GM04503 (cell line): ENCODE measurements at places on chromosomes 16 and 17.
A peak's percentile ranks its signal among the peaks of the same experiment; 100 is the strongest.

DNA sequence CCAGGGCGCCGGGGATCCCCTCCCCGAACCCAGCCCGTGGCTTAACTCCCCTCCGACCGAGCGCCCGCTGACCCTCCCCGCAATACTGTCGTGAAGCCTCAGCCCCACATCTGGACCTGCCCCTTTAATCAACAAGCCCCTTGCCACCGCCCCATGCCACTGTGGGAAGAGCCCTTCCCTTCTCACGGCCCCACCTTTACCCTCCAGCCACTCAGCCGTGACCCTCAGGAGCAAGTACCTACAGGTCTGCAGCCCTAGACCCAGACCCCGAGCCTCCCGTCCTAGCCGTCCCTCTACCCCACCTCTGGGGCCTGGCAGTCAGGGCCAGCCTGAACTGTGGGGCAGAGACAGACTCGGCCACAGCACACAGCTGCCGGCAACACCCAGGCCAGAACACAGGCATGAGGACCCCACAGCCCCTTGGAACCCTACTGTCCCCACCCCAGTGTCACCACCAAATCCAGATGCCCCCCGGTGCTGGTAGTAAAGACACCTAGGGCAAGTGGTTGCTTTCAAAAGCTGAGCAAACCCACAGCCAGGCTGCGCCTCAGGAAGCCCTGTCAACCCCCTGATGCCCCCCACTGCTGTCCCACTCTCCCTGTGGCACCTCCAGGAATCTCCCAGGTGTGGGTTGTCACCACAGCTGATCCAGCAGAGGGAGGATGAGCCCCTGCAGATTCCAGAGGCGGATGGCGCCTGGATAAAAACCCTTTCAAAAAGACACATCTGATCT is 1.4 kb downstream of the NXPH3 start:
- no peak for DNase-seq

DNA sequence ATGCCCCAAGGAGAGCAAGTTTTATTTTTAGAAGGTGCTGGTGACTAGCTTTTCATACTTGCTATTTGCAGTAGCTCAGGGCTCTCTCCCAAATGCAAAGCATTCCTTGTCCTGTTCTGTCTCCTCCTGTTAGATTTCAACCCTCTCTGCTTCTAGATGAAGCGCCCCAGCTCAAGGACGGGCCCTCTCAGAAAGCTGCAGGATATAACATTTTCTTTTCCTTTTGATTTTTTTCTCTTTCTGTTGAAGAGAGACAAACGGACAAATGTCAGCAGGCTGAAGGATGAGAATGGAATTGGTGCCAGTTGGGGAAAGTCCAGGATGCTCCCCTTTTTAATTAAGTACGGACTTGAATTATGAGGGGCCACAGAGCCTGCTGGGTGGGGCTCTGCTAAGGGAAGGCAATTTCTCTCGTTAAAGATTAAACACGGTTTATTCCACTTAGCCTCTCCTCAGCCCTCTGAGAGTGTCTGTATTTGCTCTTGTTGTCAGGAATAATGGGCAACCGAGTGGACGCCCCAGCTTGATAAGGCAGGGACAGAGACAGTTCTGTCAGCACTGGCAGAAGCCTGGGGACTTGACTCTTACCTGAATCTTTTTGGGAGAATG is 6.2 kb upstream of the ETV4 start:
- no peak for DNase-seq

- peak; percentile 73 for DNase-seq
These were observed 1.2 kb downstream of the MMP2 start for GRCh38 chr16:55480228-55480655.

GRCh38 chr17:66330646-66331037 is 28.2 kb downstream of the PRKCA start:
- DNase-seq: no peak

GRCh38 chr16:7257016-7257415 is 75.6 kb upstream of the RBFOX1 start:
- no peak for DNase-seq

GRCh38 chr17:27776882-27777624 is 23.3 kb downstream of the NOS2 start:
- DNase-seq: no peak

GRCh38 chr17:42111265-42111636 is 1.3 kb downstream of the DHX58 start:
- DNase-seq: no peak

- DNase-seq: no peak
These were observed 6.2 kb downstream of the TAF1C start for GRCh38 chr16:84180519-84181140.

GRCh38 chr16:15650019-15650697 is at the start of gene NDE1:
TSS of gene NDE1 (plus strand) at chr16:15650245. CDS start at chr16:15664779, 14,534 bp downstream.
- DNase-seq: peak; percentile 49

DNA sequence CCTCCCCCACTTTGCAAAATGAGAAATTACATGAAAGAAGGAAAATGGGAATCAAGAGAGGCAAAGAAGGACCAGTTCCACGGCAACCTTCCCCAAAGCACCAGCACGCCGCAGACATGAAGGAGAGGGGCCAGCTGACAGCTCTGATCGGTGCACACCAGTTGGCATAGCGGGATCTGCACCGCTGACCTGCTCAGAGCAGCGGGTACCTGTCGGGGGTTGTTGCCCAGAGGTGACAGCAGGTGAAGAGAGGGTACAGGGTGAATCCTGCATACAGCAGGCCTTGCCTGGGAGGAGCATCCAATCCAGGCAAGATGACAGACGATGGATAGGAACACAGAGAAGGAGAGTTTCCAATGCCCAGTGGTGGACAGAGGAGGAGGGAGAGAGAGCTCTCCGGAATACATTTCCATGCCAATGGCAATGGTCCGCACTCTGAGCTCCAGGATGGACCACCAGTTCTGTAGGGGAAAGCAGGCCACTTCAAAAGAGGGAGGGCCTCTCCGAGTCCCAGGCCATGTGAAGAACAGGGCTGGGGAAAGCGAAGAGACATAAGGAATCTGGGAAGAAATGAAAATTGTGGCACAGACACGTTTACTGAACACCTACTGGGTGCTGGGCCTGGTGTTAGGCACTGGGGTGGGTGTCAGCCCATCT is 24.0 kb downstream of the CEP295NL start:
- DNase-seq: no peak

GRCh38 chr17:74270333-74270732 is 3.7 kb upstream of the DNAI2 start:
- no peak for DNase-seq

DNA sequence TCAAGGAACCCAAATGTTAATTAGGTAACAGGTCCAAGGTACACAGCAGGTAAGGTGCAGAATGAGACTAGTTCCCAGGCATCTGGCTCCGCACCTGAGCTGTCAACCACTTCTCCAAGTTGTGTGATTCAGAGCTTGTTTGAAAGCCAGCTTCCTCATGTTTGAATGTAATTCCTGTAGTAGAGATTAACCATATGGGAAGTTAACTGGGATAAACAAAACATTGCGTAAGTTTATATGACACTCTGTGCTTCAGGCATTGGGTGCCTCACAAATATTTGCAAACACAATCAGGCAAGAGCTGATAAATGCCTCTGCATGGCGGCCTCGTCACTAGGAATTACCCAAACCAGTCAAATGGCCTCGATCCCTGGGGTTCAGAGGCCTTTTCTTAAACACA is 27.9 kb upstream of the CPHXL start:
- no peak for DNase-seq

DNA sequence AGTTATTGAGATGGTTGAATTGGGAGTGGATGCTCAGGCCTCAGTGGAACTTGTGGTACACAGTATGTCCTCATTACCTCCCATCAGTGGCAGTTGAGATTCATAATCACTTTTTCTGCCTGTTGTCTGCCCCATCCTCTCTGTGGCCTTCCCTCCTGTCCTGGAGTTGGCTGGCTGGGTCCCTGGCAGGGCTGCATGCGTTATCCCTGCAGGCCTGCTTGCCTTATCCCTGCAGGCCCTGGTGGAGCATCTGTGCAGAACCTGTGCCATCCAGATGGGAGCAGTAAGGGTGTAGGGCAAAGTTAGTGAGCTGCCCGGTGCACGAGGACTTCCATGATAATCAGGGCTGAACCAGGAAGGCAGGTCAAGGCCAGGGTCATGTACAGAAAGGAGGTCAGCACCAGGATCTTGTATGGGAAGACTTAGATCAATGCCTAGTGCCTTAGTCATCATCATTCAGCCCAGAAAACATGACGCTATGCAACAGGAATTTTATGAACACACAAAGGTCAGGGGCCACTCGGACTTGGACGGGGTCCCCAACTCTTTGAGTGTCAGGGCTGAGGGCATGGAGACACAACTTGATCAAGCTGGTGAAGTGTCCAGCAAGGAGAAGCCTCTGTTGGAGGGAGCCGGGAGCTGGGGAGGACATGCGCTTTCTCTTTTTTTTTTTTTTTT is 47.2 kb downstream of the ABCC1 start:
- peak; percentile 84 for DNase-seq

GRCh38 chr17:29138184-29138955 is 41.8 kb downstream of the MYO18A start:
- no peak for DNase-seq

- no peak for DNase-seq
These were observed 177.6 kb downstream of the IRF8 start for GRCh38 chr16:86076606-86077005.

DNA sequence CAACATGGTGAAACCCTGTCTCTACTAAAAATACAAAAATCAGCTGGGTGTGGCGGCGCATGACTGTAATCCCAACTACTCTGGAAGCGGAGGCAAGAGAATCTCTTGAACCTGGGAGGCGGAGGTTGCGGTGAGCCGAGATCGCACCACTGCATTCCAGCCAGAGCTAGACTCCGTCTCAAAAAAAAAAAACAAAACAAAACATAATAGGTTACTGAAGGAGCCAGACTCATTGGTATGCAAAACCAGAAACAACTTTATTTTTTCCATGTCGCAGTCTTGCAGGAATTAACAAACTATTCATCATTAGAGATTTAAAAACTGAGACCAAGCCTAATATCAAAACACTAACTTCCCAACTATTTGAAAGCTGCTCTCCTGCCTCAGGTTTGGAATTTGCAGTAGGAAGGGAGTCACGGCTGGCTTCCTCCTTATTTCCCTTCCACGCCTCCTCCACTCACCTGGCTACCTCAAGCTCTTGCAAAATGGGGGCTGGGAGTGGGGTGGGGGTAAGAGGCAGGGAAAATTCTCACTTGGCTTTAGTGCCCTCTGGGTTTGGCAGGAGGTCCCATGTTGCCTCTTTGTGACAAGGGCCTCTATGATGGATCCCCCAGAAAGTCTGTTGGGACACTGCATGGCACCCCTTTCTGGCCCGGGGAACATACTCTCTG is 34.1 kb upstream of the MYH10 start:
- no peak for DNase-seq

DNA sequence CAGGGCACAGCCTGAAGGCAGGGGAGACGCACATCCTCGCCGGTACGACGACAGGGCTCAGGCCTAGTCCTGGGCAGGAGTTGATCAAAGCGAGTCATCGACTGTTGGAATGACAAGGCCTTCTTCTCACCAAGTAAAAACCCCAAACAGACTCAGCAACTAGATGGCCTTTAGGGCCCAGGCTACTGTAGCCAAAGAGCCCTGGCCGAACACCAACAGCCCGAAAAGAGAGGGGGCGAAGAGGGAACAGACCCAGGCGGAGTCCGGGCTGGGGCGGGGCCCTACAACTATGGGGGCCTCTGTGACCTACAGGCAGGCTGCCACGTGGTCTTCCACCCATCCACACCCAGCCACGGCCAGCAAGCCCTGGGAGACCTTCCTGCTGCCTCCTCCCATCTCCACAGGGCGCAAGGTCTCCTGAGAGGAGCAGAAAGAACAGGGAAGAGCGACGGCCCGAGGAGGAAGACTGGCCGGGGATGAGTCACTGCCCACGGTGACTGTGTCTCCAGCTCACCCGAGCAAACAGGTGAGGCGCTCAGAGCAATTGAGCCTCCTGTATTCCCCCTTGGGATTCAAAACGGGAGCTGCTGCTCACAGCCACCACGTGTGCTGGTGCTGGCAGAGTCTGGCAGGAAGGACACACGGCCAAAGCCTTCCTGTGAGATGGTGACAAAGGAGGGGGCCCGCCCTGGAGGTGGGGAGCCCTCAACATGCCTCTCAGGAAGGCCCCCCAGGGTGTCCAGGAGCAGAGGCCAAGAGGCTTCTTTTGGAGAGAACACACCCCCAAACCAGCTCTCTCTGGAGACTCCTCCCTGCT is 17.7 kb downstream of the SLC16A3 start:
- no peak for DNase-seq

GRCh38 chr16:25143928-25144327 is 32.4 kb downstream of the LCMT1 start:
- DNase-seq: no peak

DNA sequence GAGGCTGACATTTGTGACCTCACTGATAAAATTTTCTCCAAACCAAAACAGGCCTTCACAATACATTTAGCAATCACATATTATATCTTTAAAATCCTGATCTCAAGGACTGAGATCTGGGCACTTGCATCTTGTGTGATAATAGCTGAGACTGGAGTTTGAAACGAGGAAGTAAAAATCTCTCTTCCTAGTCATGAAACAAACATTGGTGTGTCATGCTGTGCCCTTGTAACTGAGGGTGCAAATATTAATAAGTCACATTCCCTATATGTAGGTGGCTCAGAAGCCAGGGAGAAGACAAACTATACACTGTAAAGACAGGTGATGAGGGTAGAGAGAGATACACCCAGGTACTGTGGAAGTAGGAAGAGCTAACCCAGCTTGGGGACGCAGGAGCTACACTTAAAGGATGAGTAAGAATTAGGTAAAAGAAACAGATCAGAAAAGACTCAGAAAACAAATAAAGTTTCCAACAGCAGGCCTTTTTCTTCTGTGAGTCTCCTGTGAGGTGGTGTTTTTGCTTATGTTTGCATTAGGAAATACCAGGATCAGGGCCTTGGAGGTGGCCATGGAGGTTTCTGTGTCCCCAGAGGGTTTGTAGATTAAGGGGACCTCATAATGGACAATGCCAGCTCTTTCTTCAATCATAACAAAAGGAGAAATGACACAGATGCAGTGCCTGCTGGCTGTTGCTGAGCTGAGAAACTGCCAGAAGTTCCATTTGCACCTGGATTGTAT is 335.7 kb downstream of the GRIN2A start:
- DNase-seq: no peak

- no peak for DNase-seq
These were observed 6.8 kb downstream of the CCDC102A start for GRCh38 chr16:57529391-57530103.

DNA sequence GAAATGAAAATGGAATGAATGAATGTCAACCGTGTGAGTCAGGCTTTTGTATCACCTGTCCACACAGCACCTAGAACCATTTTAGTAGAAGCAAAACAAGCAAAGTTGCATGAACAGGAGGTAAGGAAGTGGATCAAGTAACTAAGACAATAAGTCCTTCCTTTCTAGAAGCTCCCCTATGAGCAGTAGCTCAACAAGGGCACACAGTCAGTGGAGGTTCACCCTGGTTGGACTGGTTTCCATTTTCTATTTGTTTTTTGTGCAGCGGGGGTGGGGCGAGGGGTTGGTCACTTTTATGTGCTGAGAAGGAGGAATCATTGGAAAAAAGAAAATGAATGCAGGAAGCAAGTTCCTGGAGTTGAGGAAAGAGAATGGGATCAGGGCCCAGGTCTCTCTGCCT is 4.0 kb upstream of the HSBP1 start:
- no peak for DNase-seq

GRCh38 chr17:80030730-80031410 is 4.8 kb downstream of the TBC1D16 start:
- DNase-seq: no peak

- DNase-seq: no peak
These were observed 214.5 kb downstream of the HS3ST3A1 start for GRCh38 chr17:13387236-13387635.

GRCh38 chr16:71645450-71645849 is 19.5 kb downstream of the MARVELD3 start:
- DNase-seq: no peak

GRCh38 chr16:21194771-21195301 is 16.5 kb downstream of the ZP2 start:
- peak; percentile 22 for DNase-seq

GRCh38 chr17:80453998-80454556 is 22.3 kb downstream of the NPTX1 start:
- DNase-seq: no peak
